ENCODE measurements at places on chromosomes 16 and 17. TPM values are rescaled to one million over a fixed set of nuclear protein-coding genes. Genes with fewer than 3 reads are reported as not detected.

FKBP10 gene
- 142 TPM for polyA plus RNA-seq

GRCh38 chr17:64686705-64687104, 24.6 kb upstream of the SMURF2 start:
- DNase-seq: no peak

TPSD1 gene
- polyA plus RNA-seq: not detected

HOXB1 gene
- polyA plus RNA-seq: 0.30 TPM

DNA sequence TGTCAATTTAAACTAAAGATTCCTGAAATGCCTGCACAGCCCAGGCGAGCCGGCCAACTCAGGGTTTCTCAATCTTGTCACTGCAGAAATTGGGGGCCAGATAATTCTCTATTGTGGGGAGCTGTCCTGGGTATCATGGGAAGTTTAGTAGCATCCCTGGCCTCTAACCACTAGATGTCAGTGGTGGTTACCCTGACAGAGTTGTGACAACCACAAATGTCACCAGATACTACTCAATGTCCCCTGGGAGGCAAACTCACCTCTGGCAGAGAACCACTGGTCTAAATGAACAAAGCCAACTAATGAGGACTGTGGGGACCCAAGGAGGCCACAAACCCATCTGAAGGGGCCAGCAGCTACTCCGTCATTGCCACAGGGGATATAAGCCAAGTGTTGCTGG, 90.9 kb downstream of the MYH11 start:
- no peak for DNase-seq

DNA sequence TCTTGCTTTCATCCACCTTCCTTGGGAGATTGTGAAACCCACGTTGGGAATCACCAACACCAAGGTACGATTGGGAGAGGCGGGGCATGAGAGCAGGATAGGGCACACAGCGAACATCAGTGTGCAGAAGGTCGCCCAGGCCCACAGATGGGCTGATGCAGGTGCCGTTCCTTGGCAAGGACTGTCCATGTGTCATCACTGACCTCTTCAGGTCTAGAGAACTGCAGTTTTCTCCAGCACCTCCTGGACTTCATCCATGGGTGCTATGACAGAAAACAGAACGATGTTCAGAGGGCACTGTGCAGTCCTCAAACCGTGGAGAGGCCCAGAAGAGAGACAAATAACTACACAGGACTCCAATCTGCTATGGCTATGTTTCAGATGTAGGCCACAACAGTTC, 23.9 kb upstream of the TAT start:
- DNase-seq: no peak

GRCh38 chr17:57187391-57187790, 68.9 kb upstream of the MSI2 start:
- no peak for DNase-seq

CX3CL1 gene
- 31.3 TPM for polyA plus RNA-seq

- no peak for DNase-seq
These were observed 24.7 kb upstream of the TMC7 start for GRCh38 chr16:18959031-18959505.

DNA sequence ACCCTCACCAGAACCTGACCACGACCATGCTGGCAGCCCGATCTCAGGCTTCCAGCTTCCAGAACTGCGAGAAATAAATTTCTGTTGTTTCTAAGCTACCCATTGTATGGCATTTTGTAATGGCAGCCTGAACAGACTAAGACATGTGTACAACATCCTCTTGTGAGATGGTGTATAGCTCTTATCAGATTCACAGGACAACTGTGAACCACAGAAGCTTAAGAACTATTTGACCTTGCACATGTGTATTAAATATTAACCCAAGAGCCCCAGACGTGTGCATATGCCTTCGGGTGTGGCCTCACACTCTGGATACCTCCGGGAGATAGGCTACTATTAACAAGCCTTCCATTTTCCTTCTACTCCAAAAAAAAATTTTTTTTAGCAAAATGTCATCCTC, 248.9 kb downstream of the SLC39A11 start:
- DNase-seq: no peak

GRCh38 chr17:17970699-17971430, 1.3 kb downstream of the TOM1L2 start:
- DNase-seq: no peak

LRRC3C gene
- polyA plus RNA-seq: not detected

- DNase-seq: no peak
These were observed 52.3 kb upstream of the RASL10B start for GRCh38 chr17:35679007-35679682.

DNA sequence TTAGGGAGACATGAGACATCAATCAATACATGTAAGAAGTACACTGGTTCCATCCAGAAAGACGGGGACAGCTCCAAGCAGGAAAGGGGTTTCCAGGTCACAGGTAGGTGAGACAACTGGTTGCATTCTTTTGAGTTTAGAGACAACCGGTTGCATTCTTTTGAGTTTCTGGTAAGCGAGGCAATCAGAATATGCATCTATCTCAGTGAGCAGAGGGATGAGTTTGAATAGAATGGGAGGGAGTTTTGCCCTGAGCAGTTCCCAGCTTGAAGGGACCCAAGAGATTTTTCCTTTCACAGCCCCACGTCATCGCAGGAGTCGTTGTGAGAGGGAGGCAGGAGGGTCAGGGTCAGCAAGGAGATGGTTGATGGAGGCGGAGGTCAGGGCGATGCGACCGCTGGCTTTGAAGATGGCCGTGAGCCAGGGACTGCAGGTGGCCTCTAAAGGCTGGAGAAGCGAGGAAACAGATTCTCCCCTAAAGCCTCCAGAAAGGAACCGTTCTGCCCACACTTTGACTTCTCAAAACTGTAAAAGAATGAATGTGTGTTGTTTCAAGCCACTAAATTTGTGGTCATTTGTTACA, 36.5 kb downstream of the IRF8 start:
- no peak for DNase-seq

KREMEN2 gene
- 1.0 TPM for polyA plus RNA-seq

- no peak for DNase-seq
These were observed 9.4 kb downstream of the HBQ1 start for GRCh38 chr16:189604-190186.

- no peak for DNase-seq
These were observed 32.0 kb downstream of the COTL1 start for GRCh38 chr16:84585886-84586285.

RCVRN gene
- polyA plus RNA-seq: 0.32 TPM

DNA sequence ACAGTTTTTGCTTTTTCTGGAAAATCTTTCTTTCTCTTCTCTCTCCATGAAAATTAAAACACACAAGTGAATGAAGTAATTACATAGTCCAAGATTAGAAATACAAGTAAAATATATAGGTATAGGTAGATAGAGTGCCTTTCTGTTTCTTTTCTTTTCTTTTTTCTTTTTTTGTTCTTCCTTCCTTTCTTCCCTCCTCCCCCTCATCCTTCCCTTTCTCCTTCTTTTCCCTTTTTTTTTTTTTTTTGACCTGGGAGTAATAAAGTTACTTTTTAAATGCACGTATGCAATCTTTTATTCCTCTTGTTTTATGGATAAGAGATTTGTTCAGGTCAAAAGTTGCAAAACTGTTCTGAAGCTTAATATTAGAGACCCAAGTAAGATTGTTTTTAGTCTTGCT, 34.6 kb upstream of the KCNJ2 start:
- no peak for DNase-seq

- DNase-seq: no peak
These were observed 6.8 kb upstream of the GFAP start for GRCh38 chr17:44922136-44922535.

- DNase-seq: no peak
These were observed 4.8 kb downstream of the MT1A start for GRCh38 chr16:56643080-56643778.

GRCh38 chr17:47204722-47205418, 4.3 kb upstream of the MYL4 start:
- DNase-seq: no peak

GRCh38 chr17:36899250-36900159, 37.8 kb upstream of the LHX1 start:
- no peak for DNase-seq

IQCK gene
- 51.9 TPM for polyA plus RNA-seq

- no peak for DNase-seq
These were observed 265.4 kb upstream of the FOXF1 start for GRCh38 chr16:86244936-86245335.

PRM1 gene
- not detected for polyA plus RNA-seq

- no peak for DNase-seq
These were observed 48.3 kb downstream of the ARHGAP23 start for GRCh38 chr17:38476549-38476948.

DNA sequence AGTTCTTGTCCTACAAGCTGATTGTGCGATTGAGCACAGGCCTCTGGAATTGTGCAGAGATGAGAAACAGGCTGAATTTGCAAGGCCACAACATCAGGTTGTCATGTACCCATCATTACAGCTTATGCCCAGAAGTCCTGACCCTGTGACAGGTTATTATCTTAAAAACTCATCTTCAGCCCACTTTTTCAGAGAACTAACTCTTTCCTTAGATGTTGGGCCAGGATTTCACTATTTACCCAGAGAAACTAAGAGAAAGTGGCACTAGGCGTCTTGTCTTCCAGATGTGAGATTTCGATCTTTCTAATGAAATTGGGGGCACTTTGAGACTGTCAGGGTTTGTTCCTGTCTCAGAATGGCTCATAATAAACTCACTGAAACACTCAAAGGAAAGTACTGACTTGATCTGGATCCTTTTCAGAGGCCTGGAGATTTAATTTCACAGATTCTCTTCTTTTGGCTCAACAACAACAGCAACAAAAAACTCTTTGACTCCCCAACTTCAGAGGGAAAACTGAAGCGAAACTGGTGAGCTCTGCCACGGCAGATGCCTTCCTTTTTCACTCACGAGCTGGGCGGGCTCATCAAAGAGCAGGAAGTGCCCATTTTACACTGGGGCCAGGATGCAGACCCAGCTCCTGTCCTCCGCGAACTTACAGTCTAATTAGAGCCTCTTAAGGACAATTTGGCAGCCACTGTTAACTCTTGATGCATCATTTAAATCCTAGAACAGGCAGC, 17.7 kb upstream of the SLC12A3 start:
- no peak for DNase-seq

DNA sequence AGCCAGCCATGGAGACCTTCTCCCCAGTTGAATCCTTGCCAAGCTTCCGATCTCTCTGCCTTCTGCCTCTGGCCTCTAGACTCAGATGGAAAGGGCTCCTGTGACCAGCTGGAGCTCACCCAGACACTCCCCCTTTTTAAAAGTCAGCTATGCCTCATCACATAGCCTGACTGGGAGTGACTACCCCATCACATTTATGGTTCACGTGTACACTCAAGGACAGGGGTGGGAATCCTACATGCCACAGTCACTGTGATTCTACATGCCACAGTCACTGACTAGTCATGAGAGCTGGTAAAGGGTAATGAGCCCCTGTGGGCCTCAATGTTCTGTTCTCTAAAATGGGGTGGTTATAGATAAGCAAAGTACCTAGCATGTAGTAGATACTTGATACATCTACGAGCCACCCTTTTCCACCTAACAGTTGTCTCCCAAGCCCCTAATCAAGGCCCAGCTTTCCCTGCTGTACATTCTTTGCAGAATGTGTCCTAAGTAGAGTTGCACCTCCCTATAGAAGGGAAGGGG, 85.1 kb downstream of the RGS9 start:
- DNase-seq: no peak

DNA sequence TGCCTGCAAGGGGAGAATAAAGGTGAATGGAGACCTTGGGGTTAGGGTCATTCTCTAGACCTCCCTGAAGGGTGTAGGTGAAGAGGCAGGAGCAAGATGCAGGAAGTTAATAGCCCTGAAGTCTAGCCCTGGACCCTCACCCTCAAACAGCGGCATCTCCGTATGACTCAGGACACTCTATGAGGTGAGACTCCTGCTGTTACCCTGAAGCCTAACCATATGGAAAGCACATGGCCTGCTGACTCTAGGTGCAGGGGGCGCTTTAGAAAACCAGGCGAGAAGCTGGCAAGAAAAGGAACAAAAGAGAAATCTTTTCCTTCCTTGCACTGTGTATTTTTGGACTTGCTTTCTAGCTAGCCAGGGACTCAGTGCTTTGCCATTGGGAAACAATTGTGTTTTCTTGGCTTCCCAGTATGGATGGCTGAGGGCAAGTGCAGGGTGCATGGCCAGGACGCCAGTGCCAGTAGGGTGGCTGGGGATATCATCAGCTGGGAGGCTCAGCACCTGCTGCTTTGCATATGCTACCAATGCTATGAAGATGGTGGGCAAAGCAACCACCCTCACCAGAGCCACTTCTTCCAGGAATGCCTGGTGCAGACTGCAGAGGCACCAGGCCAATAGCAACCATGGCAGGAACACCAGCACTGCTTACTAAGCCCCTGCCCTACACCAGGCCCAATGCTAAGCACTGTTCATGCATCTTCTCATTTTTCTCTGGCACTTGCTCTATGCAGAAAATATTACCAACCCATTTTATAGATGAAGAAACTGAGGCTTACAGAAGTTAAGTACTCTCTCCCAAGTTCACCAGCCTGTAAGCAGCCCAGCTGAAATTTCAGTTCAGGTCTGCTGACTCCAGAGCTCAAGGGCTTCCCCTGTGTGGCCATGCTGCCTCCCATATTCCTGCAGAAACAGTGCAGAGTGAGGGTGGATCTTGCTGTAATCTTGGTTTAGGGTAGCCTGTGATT, 425.1 kb downstream of the SLC39A11 start:
- no peak for DNase-seq

CARD14 gene
- polyA plus RNA-seq: 1.3 TPM

CCL16 gene
- 0.17 TPM for polyA plus RNA-seq

GRCh38 chr16:84532291-84532724, 27.8 kb upstream of the MEAK7 start:
- no peak for DNase-seq

DNA sequence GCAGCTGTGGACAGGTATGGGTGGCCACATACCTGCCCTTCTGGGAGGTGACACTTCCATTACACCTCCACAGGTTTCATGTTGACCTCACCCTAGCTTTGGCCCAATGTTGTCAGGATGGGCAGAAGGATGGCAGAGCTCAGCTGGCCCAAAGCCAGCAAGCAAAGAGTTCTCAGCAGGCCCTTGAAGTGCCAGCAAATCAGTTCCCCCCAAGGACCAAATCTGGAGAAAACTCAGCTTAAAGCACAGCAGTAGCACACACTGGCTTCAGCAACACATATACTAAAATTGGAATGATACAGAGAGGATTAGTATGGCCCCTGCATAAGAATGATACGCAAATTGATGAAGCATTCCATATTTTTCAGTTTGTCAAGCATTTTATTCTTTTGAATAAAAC, 13.4 kb downstream of the ARL4D start:
- no peak for DNase-seq

GRCh38 chr17:9309216-9309615, 266.4 kb downstream of the STX8 start:
- DNase-seq: no peak

GRCh38 chr17:16250635-16251034, 33.6 kb downstream of the PIGL start:
- no peak for DNase-seq

SLC6A2 gene
- 0.47 TPM for polyA plus RNA-seq

OTOP3 gene
- not detected for polyA plus RNA-seq

- no peak for DNase-seq
These were observed 107.2 kb downstream of the ANKFN1 start for GRCh38 chr17:56260376-56261002.

- no peak for DNase-seq
These were observed 9.0 kb downstream of the NOG start for GRCh38 chr17:56602292-56603130.

PNMT gene
- 1.3 TPM for polyA plus RNA-seq

GRCh38 chr17:82399041-82399441, 19.1 kb upstream of the HEXD start:
- DNase-seq: no peak

- no peak for DNase-seq
These were observed 928 bp downstream of the CASKIN2 start for GRCh38 chr17:75514299-75514918.
